Fibroblast of lung (primary cell): ENCODE measurements at places on chromosomes 16 and 17. TPM values are rescaled to one million over a fixed set of nuclear protein-coding genes. Genes with fewer than 3 reads are reported as not detected.

Gene SRCIN1
- under 0.01 TPM in 1 of 2 replicates, not detected in the other for total RNA-seq

Gene EME1
- 0.51 and 2.3 TPM in 2 replicates for total RNA-seq

Gene PHB1
- total RNA-seq, result 99.4 and 99.6 TPM in 2 replicates

Gene FA2H
- not detected in 2 replicates for total RNA-seq

GRCh38 chr16:86710602-86710950 lies 132.2 kb downstream of the FOXL1 start:
- DNase-seq, result no peak

DNA sequence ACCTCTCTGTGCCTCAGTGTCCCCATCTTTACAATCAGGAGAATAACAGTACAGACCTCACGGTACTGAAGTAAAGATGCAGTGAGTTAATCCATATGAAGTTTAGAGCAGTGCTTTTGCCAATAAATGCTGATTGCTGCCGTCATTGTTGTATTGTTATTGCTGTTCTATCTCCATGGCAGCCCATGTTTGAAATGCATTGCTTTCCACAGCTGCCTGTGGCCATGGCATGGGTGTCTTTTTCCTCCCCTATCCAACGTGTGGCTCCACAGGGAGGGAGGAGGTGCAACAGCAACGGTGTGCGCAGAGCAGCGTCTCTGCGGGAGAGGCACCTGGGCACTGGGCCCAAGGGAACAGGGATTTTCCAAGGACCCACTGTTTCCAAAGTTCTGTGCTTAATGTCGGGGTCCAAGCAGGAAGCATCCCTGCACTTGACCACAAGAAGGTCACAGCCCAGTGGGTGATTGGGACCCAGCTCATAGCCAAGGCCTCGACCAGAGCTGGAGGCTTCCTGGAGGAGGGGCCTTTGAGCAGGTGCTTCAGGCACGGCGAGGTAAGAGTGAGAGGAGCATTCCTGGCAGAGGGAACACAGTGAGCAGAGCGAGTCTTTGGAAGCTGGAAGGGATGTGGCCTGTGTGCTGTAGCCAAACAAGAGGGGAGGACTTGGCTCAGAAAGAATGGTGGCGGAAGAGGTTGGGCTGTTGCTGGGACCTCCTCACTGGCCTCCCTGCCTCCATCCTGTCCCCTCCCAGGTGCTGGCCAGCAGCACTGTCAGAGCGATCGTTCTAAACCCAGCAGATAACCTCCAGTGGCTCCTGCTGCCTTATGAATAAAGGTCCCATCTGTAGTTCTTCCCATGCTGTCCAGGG lies 3.9 kb downstream of the RAI1 start:
- peak; percentile 56 for DNase-seq

GRCh38 chr16:57092786-57093411 lies 516 bp downstream of the CPNE2 start:
- no peak for DNase-seq

GRCh38 chr17:77891602-77892001 lies 66.9 kb upstream of the TNRC6C start:
- no peak for DNase-seq

DNA sequence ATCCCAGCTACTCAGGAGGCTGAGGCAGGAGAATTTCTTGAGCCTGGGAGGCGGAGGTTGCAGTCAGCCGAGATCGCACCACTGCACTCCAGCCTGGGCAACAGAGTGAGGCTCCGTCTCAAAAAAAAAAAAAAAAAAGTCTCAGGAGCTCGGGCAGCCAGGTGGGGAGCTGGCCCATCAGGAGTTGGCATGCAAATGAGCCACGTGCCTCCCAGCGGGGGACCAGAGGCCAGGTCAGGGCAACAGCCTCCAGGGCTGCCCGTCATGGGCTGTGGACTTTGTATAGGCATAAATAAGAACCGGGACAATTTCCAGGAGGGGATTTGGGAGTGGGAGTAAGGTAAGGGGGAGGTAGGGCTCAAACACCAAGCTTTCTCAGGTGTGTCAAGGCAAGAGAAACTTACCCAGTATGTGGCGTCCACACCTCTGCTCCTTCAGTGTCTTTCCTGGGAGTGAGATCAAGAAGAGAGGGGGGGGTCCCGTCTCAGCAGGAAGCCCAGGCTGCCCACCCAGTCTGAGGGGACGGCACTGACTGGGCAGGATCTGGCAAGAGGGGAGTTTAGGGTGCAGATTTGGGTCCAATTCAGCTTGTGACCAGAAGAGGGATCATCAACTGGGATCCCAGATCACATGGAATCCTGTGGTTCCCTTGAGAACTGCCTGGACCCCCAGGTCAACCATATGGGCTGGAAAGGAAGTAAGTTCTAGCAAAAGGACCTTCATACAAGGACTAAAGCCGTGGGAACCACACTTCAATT lies 22.3 kb upstream of the G6PC1 start:
- no peak for DNase-seq

DNA sequence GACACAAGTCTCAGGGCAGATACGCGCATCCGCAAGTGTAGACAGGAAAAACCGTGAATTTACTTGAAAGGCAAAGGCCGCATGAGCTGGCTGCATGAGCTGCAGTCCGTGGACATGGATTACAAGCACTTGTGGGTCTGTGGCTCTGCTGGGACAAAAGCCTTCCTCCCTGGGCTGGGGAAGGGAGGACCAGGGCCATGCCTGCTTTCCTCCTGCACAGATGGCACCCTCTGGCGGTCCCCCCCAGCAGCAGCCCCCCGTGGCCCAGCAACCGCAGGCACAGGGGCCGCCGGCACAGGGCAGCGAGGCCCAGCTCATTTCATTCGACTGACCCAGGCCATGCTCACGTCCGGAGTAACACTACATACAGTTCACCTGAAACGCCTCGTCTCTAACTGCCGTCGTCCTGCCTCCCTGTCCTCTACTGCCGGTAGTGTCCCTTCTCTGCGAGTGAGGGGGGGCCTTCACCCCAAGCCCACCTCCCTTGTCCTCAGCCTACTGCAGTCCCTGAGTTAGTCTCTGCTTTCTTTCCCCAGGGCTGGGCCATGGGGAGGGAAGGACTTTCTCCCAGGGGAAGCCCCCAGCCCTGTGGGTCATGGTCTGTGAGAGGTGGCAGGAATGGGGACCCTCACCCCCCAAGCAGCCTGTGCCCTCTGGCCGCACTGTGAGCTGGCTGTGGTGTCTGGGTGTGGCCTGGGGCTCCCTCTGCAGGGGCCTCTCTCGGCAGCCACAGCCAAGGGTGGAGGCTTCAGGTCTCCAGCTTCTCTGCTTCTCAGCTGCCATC lies 1.7 kb upstream of the MRPL12 start:
- DNase-seq, result no peak

DNA sequence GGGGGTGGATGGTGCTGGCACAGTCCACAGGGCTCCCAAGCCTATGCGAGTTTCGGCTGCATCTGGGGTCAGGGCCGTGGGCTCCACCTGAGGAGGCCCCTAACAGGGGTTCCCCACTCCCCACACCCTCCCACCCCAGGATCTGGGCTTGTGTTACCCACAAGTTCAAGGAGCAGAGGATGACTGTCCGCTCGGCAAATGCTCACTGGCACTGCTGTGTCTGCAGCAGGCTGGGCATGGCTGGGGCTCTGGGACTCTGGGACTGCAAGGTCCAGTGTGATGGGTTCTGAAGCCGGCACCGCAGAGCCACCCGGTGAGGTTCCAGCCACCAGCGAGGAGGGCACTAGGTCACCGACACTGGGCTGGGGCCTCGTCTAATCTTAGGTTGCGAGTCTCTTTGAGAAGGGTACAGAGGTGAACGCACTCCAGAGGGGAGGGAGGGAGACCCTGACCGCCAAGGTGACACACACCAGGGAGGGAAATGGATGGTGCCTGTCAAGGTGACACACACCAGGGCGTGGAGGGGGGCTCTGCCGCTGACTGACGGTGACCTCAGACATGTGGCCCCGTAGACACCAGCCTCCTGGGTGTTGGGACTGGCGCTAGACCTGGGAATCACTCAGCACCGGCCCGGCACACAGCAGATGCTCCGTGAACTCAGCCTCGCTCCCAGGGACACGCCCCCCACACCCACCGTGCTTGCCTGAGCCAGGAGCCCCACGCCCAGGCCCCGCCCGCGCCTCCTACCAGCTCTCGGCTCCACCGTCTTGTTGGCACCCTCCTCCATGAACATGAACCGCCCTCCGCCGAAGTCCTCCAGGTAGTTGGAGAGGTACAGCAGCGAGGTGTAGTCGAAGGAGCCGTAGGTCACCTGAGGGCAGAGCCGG lies 20.5 kb upstream of the HEXD start:
- DNase-seq, result no peak

DNA sequence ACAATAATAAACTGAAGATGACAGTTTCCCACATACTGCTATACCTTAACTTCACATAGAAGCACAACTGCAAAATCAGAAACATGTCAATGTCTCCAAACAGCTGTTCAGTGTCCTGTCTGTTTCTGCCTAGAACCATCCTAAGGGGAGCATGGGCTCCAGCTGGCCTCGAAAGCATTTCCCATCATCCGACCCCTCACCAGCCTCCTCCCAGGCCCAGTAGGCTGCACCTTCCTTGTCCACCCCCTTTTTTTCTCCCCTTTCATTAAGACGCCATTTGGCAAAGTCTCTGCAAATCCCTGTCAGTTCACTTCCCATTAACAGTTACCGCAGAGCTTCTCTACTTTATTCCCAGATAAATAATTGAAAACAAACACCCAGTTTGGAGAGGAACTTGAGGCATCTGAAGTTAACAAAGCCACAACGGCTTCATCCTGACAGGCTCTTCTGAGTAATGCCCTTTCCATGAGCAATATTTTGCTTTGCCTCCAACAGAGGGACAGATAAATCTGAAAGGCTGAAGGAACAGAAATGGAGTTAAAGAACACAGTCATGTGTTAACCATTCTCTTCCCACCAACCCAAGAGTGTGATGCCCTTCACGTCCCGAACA lies 65.3 kb downstream of the SLC39A11 start:
- peak; percentile 45 for DNase-seq

- DNase-seq, result peak; percentile 5
These were observed 131.7 kb downstream of the RGS9 start for GRCh38 chr17:65268832-65269231.

GRCh38 chr16:21070564-21070963 lies 80.1 kb downstream of the DNAH3 start:
- DNase-seq, result no peak

- peak; percentile 85 for DNase-seq
These were observed 1.8 kb downstream of the NETO2 start for GRCh38 chr16:47141773-47142485.
